ENCODE measurements at places on chromosomes 4 and X. TPM values are rescaled to one million over a fixed set of nuclear protein-coding genes. Genes with fewer than 3 reads are reported as not detected.

GRCh38 chr4:33078145-33078544, 2358.0 kb downstream of the PCDH7 start:
- DNase-seq, result no peak

DNA sequence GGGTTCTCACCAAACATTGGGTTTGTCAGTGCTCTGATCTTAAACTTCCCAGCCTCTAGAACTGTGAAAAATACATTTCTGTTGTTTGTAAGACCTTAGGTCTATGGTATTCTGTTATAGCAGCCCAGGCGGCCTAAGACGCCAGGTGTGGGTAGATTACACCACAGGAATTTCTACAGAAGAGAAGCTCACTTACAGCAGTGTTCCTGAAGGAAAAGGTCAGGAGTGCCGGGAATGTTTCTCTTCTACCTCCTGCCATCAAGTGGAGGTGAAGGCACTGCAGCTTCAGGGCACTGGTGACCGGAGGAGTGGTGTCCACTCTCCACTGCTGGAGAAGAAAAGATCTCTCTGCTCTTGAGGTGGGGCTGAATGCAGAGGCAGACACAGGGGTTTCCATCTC, 45.7 kb downstream of the FHDC1 start:
- DNase-seq, result no peak

- DNase-seq, result no peak
Measured at GRCh38 chrX:130155564-130155963, 10.1 kb downstream of the AIFM1 start.

DNA sequence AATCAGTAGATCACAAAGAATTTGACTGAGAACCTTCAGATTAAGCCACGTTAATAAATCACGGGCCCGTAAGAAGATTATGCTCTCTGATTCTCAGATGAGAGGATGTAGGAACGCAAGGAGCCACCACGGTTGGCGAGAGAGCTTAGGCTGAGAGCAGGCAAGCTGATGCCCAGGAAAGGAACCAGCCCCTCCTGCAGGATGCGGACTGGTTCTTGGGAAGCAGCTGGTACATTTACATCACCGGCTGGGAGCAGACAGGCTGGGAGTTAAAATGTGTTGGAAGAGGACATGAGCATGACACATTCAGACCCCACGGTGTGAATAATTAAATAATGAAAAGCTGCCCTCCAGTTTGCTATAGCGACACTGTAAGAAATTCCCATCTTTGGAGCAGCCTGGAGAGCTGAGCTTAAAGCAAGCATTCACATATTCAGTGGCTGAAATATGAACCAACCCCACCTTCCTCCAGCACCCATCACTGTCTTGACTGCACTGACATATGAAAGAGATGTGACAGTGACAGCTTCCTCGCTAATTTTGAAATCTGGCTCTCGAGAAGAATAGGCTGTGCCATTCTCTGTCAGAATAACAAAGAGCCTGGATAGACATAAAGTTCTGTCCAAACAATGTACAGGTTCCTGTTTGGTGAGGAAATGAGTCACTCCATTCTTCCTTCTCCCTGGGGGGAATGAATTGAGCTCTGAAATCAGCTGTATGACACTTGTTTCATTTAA, 33.1 kb downstream of the LNX1 start:
- no peak for DNase-seq

Gene FGA
- not detected for total RNA-seq

Gene SPOCK3
- total RNA-seq, result not detected

- no peak for DNase-seq
Measured at GRCh38 chr4:123701131-123701575, 304.6 kb downstream of the SPRY1 start.

Gene CFAP47
- total RNA-seq, result not detected

Gene PI4K2B
- total RNA-seq, result 22.9 TPM

DNA sequence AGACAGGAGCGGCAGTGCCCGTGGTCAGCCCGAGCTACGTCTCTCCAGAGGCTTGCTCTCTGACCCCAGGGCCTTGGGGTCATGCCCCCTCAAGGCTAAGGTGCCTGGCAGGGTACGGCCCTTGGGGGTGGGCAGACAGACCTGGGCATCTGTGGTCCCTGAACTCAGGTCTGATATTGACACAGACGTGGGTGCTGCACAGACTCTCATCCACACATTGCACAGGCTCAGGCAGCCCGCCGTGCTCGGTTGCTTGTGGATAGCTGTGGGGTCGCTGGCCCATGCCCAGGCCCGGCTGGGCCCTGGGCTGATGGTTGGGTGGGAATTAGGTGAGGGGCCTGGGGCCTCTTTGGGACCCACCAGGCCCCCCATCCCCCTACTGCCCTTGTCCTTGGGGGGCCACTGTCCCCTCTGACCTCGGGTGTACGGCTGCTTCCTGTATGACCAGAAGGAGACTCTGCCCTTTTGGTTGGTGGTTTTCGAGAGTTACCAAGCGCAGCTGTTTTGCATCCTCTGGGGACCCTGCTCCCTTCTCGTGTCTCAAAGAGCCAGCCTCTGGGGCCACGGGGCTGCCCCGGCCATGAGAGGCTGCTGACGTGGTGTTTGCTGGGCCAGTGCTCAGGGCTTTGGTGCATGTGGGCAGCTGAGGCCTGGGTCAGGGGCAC, 10.1 kb downstream of the FGFRL1 start:
- DNase-seq, result no peak

DNA sequence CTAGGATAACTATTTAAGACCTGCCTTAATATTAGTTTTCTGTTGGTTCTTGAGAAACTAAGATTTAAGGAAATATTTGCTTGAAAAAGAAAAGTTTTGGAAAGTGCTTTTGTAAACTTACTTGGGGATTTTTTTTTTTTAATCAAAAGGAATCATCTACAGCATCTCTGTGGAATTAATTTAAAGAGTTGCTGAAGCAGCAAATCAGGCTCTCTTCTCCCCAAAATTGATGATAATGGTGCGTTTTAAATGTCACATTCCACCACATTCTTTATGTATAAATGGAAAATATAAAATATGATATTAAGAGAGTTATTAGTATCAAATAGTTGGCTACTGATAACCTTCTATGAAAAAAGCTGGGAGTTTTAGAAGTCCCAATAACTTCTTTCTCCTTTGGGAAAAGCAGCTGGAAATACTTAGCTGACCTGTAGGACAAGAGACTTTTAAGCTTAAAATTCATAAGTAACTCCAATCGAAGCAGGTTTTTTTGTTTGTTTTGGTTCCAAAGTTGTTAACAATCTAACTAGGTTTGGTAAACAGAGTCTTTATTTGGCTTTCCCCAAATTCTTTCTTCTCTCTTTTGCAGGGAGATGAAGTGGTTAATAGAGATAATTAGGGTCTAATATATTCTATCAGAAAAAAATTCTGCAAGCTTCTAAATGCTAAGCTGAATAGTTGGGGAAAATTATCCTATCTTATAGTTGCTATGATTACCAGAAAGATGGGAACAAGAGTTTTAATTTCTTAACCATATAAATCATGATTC, 4.4 kb downstream of the KLF3 start:
- no peak for DNase-seq

Gene RTL9
- 0.11 TPM for total RNA-seq

Measured in SJSA1 (cell line).